ENCODE measurements at places on chromosomes 2 and 18.

DNA sequence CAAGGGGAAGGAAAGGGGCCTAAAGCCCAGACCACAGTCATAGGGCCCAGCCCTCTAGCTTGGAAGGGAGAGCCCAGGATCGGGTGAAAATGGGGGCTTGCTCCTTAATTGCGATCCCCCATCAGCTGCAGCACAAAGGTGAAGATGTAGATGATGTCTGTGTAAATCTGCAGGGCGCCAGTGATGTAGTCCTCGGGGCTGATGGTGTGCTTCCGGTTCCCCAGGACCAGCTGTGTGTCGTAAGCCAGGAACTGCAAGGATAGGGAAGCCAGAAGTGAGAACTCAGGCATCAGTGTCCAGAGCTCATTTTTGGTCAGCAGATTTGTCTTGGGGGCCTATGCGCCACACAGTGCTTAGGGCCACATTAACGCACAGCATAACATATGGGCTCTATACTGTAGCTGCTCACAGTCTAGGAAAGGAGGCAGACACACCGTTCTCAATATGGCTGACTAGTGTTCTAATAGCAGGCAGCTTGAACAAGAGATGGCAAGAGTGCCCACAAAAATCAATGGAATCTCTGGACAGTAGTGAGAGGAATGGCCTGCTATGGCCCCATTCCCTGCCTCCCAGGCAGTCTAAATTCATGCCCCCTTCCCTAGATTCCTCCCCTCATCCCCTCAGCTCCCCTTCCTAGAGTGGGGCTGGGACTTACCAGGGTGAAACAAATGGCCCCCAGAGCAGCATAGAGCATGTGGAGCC is 5.2 kb downstream of the PNKD start:
- DNase-seq, result no peak

GRCh38 chr18:49073437-49073836 is 122.7 kb upstream of the SMAD7 start:
- DNase-seq, result no peak

DNA sequence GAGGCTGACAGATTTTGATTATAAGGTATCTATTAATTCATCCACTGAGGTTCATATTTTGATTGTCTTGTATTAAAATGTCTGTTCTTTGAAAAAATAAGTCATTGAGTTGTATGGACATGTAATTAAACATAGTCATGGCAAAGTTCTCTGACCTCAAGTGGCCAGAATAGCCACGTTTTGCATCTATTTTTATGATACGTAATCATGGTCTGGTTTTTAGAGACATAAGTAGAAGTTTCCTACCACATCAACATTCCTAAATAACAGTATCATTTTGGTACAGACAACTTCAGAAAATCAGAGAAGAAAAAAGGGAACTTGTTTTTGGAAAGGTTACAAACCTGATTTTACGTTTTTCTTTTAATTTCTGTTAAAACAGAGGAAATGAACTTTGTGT is 47.6 kb downstream of the COL5A2 start:
- DNase-seq, result no peak

- peak; percentile 41 for DNase-seq
Measured at GRCh38 chr2:239316562-239317465, 84.0 kb downstream of the HDAC4 start.

DNA sequence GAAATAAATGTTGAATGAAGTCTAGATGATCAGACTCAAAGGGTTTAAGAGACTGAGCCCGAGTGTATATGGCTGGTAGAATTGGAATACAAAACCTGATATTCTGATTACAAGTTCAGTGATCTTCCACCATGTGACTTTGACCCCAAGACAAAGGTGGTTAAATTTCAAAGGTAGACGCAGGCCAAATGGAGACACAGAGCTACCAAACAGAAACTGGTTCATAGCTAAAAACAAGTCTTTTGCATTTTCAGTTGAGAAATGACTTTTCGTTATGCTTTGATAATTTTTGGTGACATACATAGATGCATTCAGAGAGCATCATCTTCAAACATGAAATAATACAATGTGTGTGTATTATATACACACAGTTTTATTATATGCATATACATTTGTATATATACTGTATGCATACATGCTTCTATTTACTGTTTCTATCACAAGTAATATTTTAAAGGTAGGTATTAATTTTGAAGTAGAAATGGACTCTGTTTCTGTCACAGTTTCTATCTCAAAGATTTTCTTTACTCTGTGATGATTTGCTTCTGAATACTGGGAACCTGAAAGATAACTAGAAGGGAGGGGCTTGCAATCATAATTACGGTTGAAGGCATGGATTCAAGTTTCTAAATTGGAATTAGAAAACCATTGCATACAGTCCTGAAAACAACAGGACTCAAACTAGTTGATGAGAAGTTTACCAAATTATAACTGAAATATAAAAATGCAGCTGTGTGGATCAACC is 142.3 kb downstream of the ABCA12 start:
- no peak for DNase-seq

DNA sequence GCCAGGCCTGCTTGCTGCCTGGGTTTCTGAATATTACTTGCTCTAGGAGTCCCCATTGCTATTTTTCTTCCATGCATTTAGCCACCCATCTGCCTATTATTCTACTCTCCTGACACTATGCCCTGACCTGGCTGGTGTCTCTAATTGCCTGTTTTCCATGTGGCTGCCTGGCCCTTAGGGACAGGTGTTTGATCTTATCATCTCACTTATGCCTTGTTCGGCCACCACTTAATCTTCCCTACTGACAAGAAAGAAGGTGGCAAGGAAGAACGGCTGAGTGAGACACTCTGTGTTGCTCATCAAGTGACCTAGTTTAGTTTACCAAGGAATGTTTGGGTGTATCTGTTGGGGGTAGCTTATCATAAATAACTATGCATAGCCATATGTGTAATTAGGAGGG is 50.4 kb upstream of the RAPH1 start:
- no peak for DNase-seq
